ENCODE measurements at places on chromosomes 11 and 22.
A peak's percentile ranks its signal among the peaks of the same experiment; 100 is the strongest.

DNA sequence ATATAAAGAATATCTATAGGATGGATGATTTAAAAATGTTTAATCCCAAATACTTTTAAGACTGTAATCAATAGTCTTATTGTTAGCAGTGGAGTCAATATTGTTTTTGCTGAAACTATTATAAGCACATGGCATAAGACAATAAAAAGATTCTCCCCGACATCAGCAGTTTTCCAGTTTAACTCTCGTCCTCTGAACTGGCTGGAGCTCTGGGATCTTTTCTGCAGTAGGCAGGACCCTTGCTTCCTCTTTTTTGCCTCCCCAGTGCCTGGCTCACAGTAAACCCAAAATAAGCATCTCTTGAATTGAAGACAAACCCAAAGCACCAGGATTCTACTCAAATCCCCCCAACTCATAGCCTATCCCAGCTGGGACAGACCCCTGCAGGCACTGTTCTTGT is 32.9 kb downstream of the KCNJ1 start:
- no peaks in the 10 kb centered on the region for H3K36me3 ChIP-seq
- DNase-seq = no peak
- no peaks in the 10 kb centered on the region for H3K4me1 ChIP-seq
- H3K27me3 ChIP-seq = no peaks in the 10 kb centered on the region
- H3K4me3 ChIP-seq = no peak overlapping the region

- H3K36me3 ChIP-seq = peaks cover 13% of the 10 kb centered on the region
- peak overlapping the region; percentile 95 for H3K4me3 ChIP-seq
- H3K27ac ChIP-seq = peak overlapping the region; percentile 95
- no peak for DNase-seq
Observed at GRCh38 chr11:43681401-43681942, 934 bp downstream of the HSD17B12 start.

- H3K4me3 ChIP-seq = no peak overlapping the region
- H3K27me3 ChIP-seq = no peaks in the 10 kb centered on the region
- H3K36me3 ChIP-seq = peaks cover 15% of the 10 kb centered on the region
- no peak for DNase-seq
Observed at GRCh38 chr11:47332791-47333525, 19.5 kb downstream of the MYBPC3 start.

DNA sequence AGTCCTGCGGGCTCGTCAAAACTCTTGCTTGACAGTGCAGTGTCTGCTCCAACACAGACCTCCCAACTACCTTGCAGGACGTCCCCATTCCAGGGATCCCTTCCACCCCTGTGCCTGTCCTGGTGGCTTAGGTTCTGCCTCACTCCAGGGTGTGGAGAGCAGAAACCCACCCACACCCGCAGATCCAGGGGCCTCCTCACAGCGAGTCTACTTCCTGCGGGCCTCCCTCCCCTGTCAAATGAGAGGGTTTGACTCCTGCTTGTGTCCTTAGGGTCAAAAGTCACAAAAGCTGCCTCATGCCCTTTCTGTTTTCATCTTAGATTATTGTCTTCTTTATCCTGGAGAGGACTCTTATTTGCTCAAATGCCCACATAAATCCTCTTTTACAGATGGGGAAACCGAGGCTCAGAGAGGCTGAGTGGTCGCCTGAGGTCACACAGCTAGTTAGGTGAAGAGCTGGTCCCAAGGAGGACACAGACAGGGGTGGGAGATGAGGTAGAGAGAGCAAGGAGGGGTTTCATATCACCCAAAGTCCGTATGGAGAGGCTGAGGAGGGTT is 81.1 kb upstream of the KCNQ1OT1 start:
- peaks cover 36% of the 10 kb centered on the region for H3K4me1 ChIP-seq
- H3K27ac ChIP-seq = no peak overlapping the region
- no peak for DNase-seq
- no peaks in the 10 kb centered on the region for H3K27me3 ChIP-seq
- H3K4me3 ChIP-seq = no peak overlapping the region

DNA sequence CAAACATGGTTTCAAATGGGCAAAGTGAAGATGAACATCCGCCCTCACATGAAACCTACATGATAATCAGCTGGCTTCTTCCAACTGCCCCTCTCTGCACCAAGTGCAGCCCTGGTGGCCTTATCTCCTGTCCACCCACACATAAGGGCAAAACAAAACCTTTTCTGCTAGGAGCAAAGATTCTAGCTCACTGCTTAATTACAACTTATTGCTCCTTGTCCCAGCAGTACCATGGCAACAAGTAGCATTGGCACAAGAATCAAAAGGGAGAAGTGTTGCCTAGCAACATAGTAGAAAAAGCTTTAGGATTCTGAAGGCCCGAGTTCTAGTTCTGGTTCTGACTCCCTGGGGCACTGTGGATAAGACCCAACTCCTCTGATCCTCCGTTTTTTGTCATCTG is 68.7 kb upstream of the BMAL1 start:
- DNase-seq = no peak
- H3K4me3 ChIP-seq = no peak overlapping the region
- no peaks in the 10 kb centered on the region for H3K27me3 ChIP-seq

DNA sequence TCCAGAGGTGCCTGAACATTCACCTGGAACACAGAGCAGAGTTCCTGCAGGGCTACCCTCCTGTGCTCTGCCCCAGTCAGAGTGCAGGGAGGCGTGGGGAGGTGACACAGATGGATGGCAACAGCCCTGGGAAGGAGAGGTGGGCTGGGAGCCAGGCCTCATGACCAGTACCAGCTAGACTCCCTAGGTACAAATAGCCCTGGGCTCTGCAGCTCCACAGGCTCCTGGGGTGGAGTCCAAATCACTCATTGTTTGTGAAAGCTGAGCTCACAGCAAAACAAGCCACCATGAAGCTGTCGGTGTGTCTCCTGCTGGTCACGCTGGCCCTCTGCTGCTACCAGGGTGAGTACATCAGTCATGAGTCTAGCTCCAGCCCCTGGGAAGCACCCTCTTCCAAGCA is at the start of gene SCGB1D2:
SCGB1D2 (plus strand) TSS at position 219 of the 400 bp plus-strand sequence; CDS start at position 288, 69 bp downstream.
- no peaks in the 10 kb centered on the region for H3K27me3 ChIP-seq
- H3K4me3 ChIP-seq = no peak within 1 kb of the TSS
- no peak for DNase-seq
- no peaks in the 10 kb centered on the region for H3K4me1 ChIP-seq

DNA sequence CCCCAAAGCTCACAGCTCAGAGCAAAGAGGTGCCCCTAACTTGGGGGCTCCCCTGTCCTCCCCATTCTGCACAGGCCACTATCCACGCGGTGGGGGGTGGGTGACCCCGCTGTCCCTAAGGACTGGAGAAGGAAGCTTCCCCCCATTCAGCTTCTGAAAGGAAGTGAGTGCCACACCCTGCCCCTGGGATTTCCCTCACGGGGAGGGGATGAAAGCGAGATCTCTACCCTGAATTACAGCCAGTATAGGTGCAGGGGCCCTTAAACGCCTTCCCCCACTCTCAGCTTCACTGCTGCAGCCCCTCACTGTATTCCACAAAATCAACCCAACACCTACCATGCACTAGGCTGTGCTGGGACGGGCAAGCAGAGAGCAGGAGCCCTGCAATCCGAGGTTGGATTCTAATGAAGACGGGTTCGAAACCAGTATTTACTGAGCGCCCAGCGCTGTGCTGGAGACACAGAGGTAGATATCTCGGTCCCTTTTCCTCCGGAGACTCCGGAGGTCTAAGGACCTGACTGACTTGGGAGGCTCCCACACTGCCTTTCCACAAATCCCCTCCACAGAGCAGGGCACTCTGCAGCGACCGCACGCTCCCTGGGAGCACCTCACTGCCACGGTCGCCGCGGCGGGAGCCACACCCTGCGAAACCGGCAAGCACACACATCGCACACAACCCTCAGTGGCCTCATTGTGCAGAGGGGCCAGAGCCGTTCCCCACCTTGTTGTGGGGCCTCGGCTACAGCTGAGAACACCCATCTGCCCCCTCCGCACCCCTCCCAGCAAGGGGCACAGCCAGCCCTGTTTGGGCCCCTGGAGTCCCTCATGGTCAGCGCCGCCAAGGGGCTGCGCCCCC is 1.8 kb downstream of the AHNAK start:
- H3K4me1 ChIP-seq = peaks cover 22% of the 10 kb centered on the region
- no peak for DNase-seq
- no peaks in the 10 kb centered on the region for H3K36me3 ChIP-seq
- peak overlapping the region; percentile 96 for H3K27ac ChIP-seq
- no peaks in the 10 kb centered on the region for H3K27me3 ChIP-seq

GRCh38 chr22:25750569-25751173 is 8.7 kb downstream of the MYO18B start:
- peaks cover 30% of the 10 kb centered on the region for H3K4me1 ChIP-seq
- no peak overlapping the region for H3K4me3 ChIP-seq
- H3K36me3 ChIP-seq = no peaks in the 10 kb centered on the region
- no peak for DNase-seq
- H3K27ac ChIP-seq = peak overlapping the region; percentile 17
- no peaks in the 10 kb centered on the region for H3K27me3 ChIP-seq

GRCh38 chr11:107598225-107599139 is 7.5 kb downstream of the ELMOD1 start:
- no peak overlapping the region for H3K4me3 ChIP-seq
- H3K27me3 ChIP-seq = no peaks in the 10 kb centered on the region
- no peak overlapping the region for H3K27ac ChIP-seq
- H3K36me3 ChIP-seq = no peaks in the 10 kb centered on the region
- H3K4me1 ChIP-seq = no peaks in the 10 kb centered on the region

DNA sequence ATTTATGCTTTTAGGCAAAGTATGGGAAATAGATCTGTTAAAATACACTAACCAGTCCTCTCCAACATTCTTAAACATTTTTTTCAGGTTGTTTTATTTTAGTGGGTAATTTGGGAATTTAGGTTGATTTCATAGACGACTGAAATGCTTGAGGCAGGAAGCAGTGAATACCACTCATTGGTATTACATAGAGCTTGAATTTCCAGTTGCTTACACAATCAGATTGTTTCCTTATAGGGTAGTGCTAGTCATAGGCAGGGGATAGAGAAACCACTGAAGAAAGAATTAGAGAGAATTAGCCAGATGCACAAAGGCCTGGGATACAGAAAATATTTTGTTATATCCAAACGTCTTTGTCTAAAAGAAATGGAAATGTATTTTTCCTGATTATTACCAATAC is 23.9 kb upstream of the LYVE1 start:
- H3K4me1 ChIP-seq = peaks cover 34% of the 10 kb centered on the region
- no peak for DNase-seq
- H3K4me3 ChIP-seq = no peak overlapping the region
- no peaks in the 10 kb centered on the region for H3K27me3 ChIP-seq
- H3K36me3 ChIP-seq = peaks cover 52% of the 10 kb centered on the region
- H3K27ac ChIP-seq = peak overlapping the region; percentile 95

- peaks cover 3% of the 10 kb centered on the region for H3K4me1 ChIP-seq
- H3K4me3 ChIP-seq = no peak overlapping the region
- DNase-seq = no peak
- H3K27ac ChIP-seq = no peak overlapping the region
Observed at GRCh38 chr11:43833657-43834073, 47.0 kb upstream of the ALKBH3 start.

DNA sequence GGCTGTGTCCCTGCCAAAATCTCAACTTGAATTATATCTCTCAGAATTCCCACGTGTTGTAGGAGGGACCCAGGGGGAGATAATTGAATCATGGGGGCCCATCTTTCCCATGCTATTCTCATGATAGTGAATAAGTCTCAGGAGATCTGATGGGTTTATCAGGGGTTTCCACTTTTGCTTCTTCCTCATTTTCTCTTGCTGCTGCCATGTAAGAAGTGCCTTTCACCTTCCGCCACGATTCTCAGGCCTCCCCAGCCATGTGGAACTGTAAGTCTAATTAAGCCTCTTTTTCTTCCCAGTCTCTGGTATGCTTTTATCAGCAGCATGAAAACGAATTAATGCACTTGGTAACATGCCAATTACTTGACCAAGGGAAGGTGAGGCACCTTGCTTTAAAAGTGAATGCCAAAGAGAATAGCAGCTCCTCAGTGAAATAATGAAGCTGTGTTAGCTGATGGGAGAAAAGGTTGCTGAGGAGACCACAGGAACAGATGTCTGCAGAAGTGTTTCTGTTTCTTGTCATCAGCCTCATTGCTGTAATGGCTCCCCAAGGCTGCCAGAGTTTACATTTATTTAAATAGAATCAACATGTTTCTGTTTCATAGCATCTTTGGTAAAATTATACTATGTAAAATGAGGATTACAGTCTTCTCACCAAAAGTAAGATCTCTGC is 89.0 kb upstream of the CD44 start:
- H3K4me1 ChIP-seq = no peaks in the 10 kb centered on the region
- no peaks in the 10 kb centered on the region for H3K27me3 ChIP-seq
- H3K36me3 ChIP-seq = no peaks in the 10 kb centered on the region

- H3K27ac ChIP-seq = no peak overlapping the region
- no peak for DNase-seq
- no peaks in the 10 kb centered on the region for H3K36me3 ChIP-seq
- no peak overlapping the region for H3K4me3 ChIP-seq
Observed at GRCh38 chr11:73652046-73652730, 5.8 kb downstream of the PLEKHB1 start.

- peaks cover 33% of the 10 kb centered on the region for H3K36me3 ChIP-seq
- no peak overlapping the region for H3K27ac ChIP-seq
- no peak for DNase-seq
Observed at GRCh38 chr11:126337474-126338241, 17.8 kb upstream of the ST3GAL4 start.

GRCh38 chr11:41250408-41250935 is 209.0 kb downstream of the LRRC4C start:
- no peak overlapping the region for H3K4me3 ChIP-seq
- H3K27ac ChIP-seq = no peak overlapping the region
- H3K36me3 ChIP-seq = no peaks in the 10 kb centered on the region
- DNase-seq = no peak
- H3K4me1 ChIP-seq = no peaks in the 10 kb centered on the region
- H3K27me3 ChIP-seq = no peaks in the 10 kb centered on the region

GRCh38 chr11:60502221-60502775 is 9.7 kb downstream of the MS4A12 start:
- no peak overlapping the region for H3K4me3 ChIP-seq
- H3K4me1 ChIP-seq = no peaks in the 10 kb centered on the region
- no peak for DNase-seq
- no peaks in the 10 kb centered on the region for H3K36me3 ChIP-seq
- no peaks in the 10 kb centered on the region for H3K27me3 ChIP-seq

GRCh38 chr22:45576273-45576625 is 73.6 kb downstream of the FBLN1 start:
- H3K4me1 ChIP-seq = no peaks in the 10 kb centered on the region
- no peak for DNase-seq
- H3K4me3 ChIP-seq = no peak overlapping the region
- peaks cover 4% of the 10 kb centered on the region for H3K36me3 ChIP-seq

DNA sequence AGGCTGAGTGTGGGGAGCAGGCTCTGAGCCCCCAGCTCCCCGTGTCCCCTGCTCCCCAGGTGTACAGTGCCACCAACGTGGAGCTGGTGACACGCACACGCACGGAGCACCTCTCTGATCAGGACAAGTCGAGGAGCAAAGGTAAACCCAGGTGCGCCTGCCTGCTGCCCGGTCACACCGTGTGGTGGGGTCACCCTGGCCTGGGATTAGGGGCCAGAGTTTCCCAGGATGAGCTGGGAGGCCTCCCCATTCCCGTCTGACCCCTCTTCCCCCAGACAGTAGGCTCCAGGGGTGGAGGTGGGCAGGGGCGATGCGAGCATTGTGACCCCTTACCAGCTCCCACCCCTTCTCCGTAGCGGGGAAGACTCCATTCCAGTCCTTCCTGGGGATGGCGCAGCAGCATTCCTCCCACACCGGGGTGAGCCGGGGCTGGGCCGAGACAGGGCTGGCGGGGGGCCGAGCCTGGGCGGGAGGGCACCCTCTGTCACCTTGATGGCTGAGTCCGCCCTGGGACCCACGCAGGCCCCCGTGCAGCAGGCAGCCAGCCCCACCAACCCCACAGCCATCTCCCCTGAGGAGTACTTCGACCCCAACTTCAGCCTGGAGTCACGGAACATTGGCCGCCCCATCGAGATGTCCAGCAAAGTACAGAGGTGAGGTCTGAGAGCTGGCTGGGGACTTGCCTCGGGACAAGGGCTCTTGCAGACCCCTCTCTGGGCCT is 3.7 kb upstream of the SSH3 start:
- H3K27me3 ChIP-seq = no peaks in the 10 kb centered on the region
- H3K4me3 ChIP-seq = no peak overlapping the region
- peaks cover 15% of the 10 kb centered on the region for H3K4me1 ChIP-seq
- H3K36me3 ChIP-seq = peaks cover 42% of the 10 kb centered on the region
